ENCODE measurements at places on chromosomes 11 and 22. TPM values are rescaled to one million over a fixed set of nuclear protein-coding genes. Genes with fewer than 3 reads are reported as not detected.

Gene SHANK2
- total RNA-seq, result not detected

- no peaks in the 10 kb centered on the region for H3K4me1 ChIP-seq
- peaks cover 21% of the 10 kb centered on the region for H3K27me3 ChIP-seq
- H3K4me3 ChIP-seq, result no peak overlapping the region
- DNase-seq, result no peak
- no peak overlapping the region for H3K27ac ChIP-seq
Observed at GRCh38 chr11:134958870-134959269, 546.8 kb upstream of the B3GAT1 start.

- no peak for DNase-seq
- H3K4me3 ChIP-seq, result no peak overlapping the region
- no peaks in the 10 kb centered on the region for H3K4me1 ChIP-seq
- no peaks in the 10 kb centered on the region for H3K36me3 ChIP-seq
- no peak overlapping the region for H3K27ac ChIP-seq
- peaks cover 10% of the 10 kb centered on the region for H3K27me3 ChIP-seq
Observed at GRCh38 chr11:105942921-105943320, 79.1 kb downstream of the MSANTD4 start.

DNA sequence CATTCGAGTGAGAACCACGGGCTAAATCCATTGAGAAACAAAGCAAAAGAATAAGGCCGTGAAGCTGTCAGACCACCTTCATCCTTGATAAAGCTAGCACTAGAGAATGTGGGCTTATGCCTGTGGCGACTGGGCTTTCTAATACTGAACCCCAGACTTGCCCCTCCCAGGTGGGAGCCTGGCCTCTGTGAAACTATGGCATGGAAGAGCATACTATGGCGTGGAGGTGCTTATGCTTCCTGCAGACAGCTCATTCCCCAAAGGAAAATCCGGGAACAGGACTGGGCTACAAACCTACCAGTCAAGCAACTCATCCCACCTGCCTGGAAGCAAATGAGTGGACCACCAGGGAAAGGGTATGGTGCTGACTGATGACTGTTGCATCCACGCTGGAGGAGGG is 92.4 kb downstream of the ZC3H12C start:
- no peak overlapping the region for H3K27ac ChIP-seq
- peaks cover 3% of the 10 kb centered on the region for H3K36me3 ChIP-seq
- H3K27me3 ChIP-seq, result peaks cover 37% of the 10 kb centered on the region
- DNase-seq, result no peak

- no peaks in the 10 kb centered on the region for H3K4me1 ChIP-seq
- no peak overlapping the region for H3K4me3 ChIP-seq
- no peak for DNase-seq
- no peak overlapping the region for H3K27ac ChIP-seq
- no peaks in the 10 kb centered on the region for H3K36me3 ChIP-seq
Observed at GRCh38 chr11:122023614-122024250, 92.3 kb downstream of the BLID start.

DNA sequence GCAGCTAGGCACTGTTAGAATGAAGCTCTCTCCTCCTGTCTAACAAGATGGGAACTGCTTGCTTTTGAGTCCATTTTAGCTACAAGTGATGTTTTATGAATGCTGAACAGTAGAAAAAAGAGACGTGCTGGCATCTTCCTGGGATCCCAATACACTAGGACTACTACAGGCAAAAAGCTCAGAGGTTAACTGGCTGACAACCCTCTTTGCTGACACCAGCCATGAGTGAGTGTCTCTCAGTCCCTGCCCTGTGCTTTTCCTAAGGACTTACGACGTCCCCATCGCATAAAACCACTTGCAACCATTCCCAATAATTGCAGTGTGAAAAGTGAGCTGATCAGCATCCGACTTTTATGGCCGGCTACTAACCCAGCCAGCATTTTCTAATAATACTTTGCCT is 213.5 kb downstream of the NTM start:
- H3K4me1 ChIP-seq, result no peaks in the 10 kb centered on the region
- peaks cover 8% of the 10 kb centered on the region for H3K27me3 ChIP-seq
- no peak overlapping the region for H3K27ac ChIP-seq
- no peak overlapping the region for H3K4me3 ChIP-seq
- H3K36me3 ChIP-seq, result no peaks in the 10 kb centered on the region

GRCh38 chr11:120137187-120137610 is 714 bp downstream of the TRIM29 start:
- no peak for DNase-seq
- H3K36me3 ChIP-seq, result no peaks in the 10 kb centered on the region
- H3K4me3 ChIP-seq, result no peak overlapping the region

DNA sequence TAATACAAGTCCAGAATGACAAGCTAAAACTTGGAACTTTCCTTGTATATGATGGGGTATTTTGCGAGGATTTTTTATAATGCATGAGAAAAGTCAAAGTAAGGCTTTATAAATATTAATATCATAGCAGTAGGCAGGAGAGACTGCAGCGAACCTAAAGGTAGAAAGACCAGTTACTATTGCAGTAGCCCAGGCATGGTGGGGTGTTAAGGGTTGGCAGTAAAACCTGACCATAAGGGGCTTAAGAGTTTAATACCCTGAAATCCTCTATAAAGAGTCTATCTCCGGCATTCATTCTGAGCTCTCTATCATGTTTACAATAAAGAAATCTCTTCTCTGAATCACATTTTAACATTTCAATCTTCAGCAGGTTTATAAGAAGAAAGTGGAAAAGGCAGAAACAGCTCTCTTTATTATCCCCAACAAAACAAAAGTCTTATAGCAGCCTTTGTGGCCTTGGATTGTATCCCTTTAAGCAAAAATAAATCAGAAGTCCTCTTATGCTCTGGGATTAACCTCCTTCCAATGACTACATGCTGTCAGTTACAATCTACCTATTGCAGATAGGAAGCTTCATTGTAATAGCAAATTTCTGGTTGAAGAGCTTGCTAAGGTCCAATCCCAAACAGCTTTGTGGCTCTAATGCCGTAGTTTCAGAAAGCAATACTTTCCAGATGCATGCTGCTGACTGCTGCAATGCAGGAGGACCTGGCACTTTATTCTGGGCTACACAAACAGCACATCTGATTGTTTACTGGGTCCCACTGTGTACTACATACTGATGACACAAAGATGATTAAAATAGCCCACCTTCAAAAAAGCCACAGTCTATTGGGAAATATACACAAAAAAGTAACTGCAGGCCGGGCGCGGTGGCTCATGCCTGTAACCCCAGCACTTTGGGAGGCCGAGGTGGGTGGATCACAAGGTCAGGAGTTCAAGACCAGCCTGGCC is 45.8 kb downstream of the SIK3 start:
- DNase-seq, result no peak

DNA sequence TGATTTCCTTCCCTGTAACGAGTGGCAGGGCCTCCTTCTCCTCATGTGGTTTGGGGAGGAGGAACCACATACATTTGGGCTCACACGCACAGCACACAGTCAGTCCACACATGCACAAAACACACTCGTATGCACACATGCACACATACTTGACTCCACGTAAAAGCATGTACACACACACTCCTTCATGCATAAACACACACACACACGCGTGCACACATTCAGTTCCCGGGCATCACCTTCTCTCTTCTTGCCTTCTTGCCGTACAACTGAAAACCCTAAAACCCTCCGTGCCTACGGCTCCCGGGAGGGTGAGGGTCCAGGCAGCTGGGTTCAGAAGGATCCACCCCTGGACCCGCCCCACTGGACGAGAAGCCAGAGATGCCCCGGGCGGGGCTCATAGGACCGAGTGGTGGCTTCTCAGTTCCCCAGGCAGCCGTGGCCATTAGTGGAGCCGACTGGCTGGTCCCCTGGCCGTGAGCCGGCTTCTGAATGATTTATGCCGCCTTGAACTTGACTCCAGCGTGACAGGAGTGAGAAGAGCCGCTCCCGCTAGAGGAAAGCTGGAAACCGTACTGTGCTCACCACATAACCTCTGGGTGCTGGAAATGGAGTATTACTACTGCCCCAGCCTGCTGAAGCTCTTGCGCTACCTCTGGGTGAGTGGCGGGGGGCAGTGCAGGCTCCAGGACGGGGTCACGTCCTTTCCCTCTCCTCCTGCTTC is 117.4 kb downstream of the KIAA1671 start:
- DNase-seq, result no peak
- H3K27me3 ChIP-seq, result no peaks in the 10 kb centered on the region
- no peaks in the 10 kb centered on the region for H3K36me3 ChIP-seq
- peaks cover 56% of the 10 kb centered on the region for H3K4me1 ChIP-seq
- H3K4me3 ChIP-seq, result peak overlapping the region; percentile 94

Gene PLEKHA7
- total RNA-seq, result 10.9 TPM

Gene SPDYC
- not detected for total RNA-seq

Gene OR5B21
- 0.32 TPM for total RNA-seq

Gene AMOTL1
- total RNA-seq, result 2.0 TPM

Gene APOA5
- not detected for total RNA-seq

- no peaks in the 10 kb centered on the region for H3K36me3 ChIP-seq
- DNase-seq, result no peak
- no peak overlapping the region for H3K4me3 ChIP-seq
- no peak overlapping the region for H3K27ac ChIP-seq
Observed at GRCh38 chr11:70557742-70558485, 159.6 kb downstream of the CTTN start.

- no peaks in the 10 kb centered on the region for H3K36me3 ChIP-seq
- no peak for DNase-seq
- H3K27ac ChIP-seq, result no peak overlapping the region
- peaks cover 2% of the 10 kb centered on the region for H3K4me1 ChIP-seq
- peaks cover 49% of the 10 kb centered on the region for H3K27me3 ChIP-seq
Observed at GRCh38 chr11:45412051-45412471, 125.9 kb upstream of the SYT13 start.

Gene CHST1
- total RNA-seq, result not detected

- H3K27ac ChIP-seq, result no peak overlapping the region
- no peak overlapping the region for H3K4me3 ChIP-seq
- peaks cover 15% of the 10 kb centered on the region for H3K27me3 ChIP-seq
- no peaks in the 10 kb centered on the region for H3K36me3 ChIP-seq
Observed at GRCh38 chr11:113896156-113896879, 8.3 kb upstream of the HTR3B start.

GRCh38 chr11:3217818-3218482 is 663 bp downstream of the MRGPRG start:
- no peak for DNase-seq
- no peak overlapping the region for H3K27ac ChIP-seq
- peaks cover 57% of the 10 kb centered on the region for H3K27me3 ChIP-seq
- no peak overlapping the region for H3K4me3 ChIP-seq

GRCh38 chr11:132137981-132138313 is 767.5 kb downstream of the NTM start:
- no peak overlapping the region for H3K27ac ChIP-seq
- H3K4me3 ChIP-seq, result no peak overlapping the region
- H3K36me3 ChIP-seq, result no peaks in the 10 kb centered on the region
- peaks cover 36% of the 10 kb centered on the region for H3K27me3 ChIP-seq
- peaks cover 4% of the 10 kb centered on the region for H3K4me1 ChIP-seq

Gene BEST1
- 0.26 TPM for total RNA-seq

DNA sequence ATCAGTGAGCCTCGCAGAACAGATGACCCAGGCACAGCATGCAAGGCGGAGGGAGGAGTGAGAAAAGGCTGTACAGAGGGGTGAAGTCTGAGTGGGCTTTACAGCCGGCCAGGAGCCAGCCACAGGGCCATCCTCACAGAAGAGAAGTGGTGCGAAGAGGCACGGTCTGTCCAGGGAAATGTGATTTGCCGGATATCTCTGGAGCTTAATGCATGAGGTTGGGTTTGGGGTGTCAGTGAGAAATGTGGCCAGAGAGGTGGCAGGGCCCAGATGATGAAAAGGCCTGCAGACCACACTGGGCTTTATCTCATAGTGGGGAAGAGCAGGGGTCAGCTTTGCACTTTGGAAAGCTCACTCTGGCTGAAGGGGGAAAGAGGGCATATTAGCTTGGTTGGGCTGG is 255.2 kb downstream of the BUD13 start:
- no peak overlapping the region for H3K4me3 ChIP-seq
- peaks cover 59% of the 10 kb centered on the region for H3K27me3 ChIP-seq
- no peak for DNase-seq

GRCh38 chr22:17322511-17322910 is 46.7 kb upstream of the CECR2 start:
- H3K27me3 ChIP-seq, result peaks cover 6% of the 10 kb centered on the region
- H3K36me3 ChIP-seq, result peaks cover 5% of the 10 kb centered on the region
- DNase-seq, result no peak

DNA sequence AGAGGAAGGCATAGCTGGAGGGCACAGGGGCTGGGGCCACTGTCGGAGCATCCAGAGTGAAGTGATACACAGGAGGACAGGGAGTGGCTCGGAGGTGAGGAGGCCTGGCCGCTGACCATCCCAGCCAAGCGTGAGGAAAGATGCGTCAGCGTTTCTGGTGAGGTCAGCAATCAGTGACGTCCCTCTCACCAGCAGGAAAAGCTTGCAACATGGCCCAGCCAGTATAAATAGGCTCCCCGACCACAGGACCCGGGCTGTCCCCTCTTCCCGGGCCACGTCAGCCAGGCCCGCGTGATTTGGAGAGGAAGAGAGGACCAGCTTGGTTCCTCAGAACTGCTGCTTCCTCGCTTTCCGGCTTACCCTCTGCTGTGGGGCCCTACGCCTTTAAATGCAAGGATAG is 4.2 kb upstream of the OSM start:
- H3K27ac ChIP-seq, result peak overlapping the region; percentile 43
- no peak overlapping the region for H3K4me3 ChIP-seq
- no peaks in the 10 kb centered on the region for H3K27me3 ChIP-seq

Gene PNPLA3
- not detected for total RNA-seq

GRCh38 chr11:83051760-83052671 is 19.7 kb downstream of the RAB30 start:
- no peaks in the 10 kb centered on the region for H3K27me3 ChIP-seq
- no peak for DNase-seq
- peaks cover 3% of the 10 kb centered on the region for H3K36me3 ChIP-seq
- H3K27ac ChIP-seq, result no peak overlapping the region
- no peak overlapping the region for H3K4me3 ChIP-seq
- peaks cover 23% of the 10 kb centered on the region for H3K4me1 ChIP-seq

- DNase-seq, result no peak
- H3K36me3 ChIP-seq, result no peaks in the 10 kb centered on the region
- H3K4me3 ChIP-seq, result no peak overlapping the region
- H3K4me1 ChIP-seq, result no peaks in the 10 kb centered on the region
- H3K27ac ChIP-seq, result no peak overlapping the region
Observed at GRCh38 chr11:120703358-120704152, 192.0 kb downstream of the GRIK4 start.

GRCh38 chr22:46734830-46735453 is 3.1 kb downstream of the CERK start:
- H3K27ac ChIP-seq, result peak overlapping the region; percentile 99
- DNase-seq, result peak; percentile 83
- peaks cover 5% of the 10 kb centered on the region for H3K36me3 ChIP-seq
- no peaks in the 10 kb centered on the region for H3K27me3 ChIP-seq
- peak overlapping the region; percentile 100 for H3K4me3 ChIP-seq
- H3K4me1 ChIP-seq, result peaks cover 54% of the 10 kb centered on the region

GRCh38 chr11:10444725-10445315 is 10.2 kb upstream of the AMPD3 start:
- peaks cover 2% of the 10 kb centered on the region for H3K36me3 ChIP-seq
- peak overlapping the region; percentile 39 for H3K27ac ChIP-seq
- no peak for DNase-seq

DNA sequence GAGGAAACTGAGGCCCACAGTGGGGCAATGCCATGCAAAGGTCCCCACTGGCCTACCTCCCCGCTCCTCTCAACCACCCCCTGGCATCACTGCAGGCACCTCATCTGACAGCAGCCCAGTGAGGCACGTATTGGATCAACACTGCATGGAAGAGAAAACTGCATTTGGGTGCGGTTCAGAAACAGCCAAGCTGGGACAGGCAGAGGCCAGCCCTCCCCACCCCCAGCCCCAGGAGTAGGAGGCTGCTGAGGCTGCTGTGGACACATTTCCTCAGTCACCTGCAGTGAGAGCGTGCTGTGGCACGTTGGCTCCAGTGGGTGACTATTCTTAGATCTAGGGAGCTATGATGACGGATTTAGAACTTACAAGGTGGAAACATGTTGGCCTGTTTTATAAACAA is 63.7 kb downstream of the KCNC1 start:
- peaks cover 7% of the 10 kb centered on the region for H3K4me1 ChIP-seq
- H3K27ac ChIP-seq, result no peak overlapping the region
- no peak for DNase-seq
- no peak overlapping the region for H3K4me3 ChIP-seq

Gene TRIM51G
- total RNA-seq, result not detected
